Daoy (cell line): ENCODE measurements at places on chromosomes 6 and 20. TPM values are rescaled to one million over a fixed set of nuclear protein-coding genes. Genes with fewer than 3 reads are reported as not detected.

The KCNK5 gene
- 5.2 and 7.1 TPM in 2 replicates for total RNA-seq

The ITPA gene
- total RNA-seq: 102 and 106 TPM in 2 replicates

GRCh38 chr6:133724726-133725125 lies 164.2 kb upstream of the TCF21 start:
- peak; percentile 6 for DNase-seq

The ID4 gene
- 2.1 and 3.0 TPM in 2 replicates for total RNA-seq

GRCh38 chr6:119215885-119216590 lies 133.5 kb downstream of the MAN1A1 start:
- DNase-seq: no peak

The MLN gene
- not detected in 2 replicates for total RNA-seq

DNA sequence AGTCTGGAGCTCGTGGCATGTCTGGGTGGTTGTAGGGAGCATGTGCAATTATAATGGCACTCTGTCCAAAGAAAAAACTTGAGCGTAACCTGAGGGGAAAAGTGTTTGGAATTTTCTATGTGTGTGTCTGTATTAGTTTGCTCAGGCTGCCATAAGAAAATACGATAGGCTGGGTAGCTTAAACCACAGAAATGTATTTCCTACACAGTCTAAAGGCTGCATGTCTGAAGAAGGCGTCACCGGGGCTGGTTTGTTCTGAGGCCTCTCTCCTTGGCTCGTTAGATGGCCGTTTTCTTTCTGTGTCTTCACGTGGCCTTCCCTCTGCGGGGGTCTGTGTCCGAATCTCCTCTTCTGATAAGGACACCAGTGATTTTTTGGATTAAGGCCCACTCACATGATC lies 59.0 kb downstream of the IGF2R start:
- DNase-seq: no peak

DNA sequence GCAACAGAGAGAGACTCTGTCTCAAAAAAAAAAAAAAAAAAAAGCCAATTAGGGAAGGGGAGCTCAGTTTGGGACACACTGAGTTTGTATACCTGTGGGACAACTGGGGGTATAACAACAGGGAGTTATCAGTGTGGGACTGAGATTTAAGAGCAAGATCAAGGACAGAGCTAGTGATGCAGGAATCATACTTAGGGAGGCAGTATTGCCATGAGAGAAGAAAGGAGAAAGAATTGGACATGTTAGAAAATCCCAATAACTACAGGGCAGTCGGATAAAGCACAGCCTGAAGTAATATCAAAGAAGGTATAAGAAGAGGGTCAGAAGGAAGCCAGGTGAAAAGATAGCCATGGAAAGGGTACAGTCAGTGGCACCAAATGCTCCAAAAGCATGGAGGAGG lies 121.2 kb downstream of the PTPRT start:
- DNase-seq: no peak

- no peak for DNase-seq
Measured at GRCh38 chr6:149093643-149094042, 223.9 kb upstream of the TAB2 start.

The KHDC1L gene
- 0.83 TPM in 1 of 2 replicates, not detected in the other for total RNA-seq

GRCh38 chr20:63895202-63895951 lies 451 bp downstream of the DNAJC5 start:
- no peak for DNase-seq

GRCh38 chr6:21596145-21596948 lies 2.8 kb downstream of the SOX4 start:
- DNase-seq: peak; percentile 77

The CEP57L1 gene
- total RNA-seq: 25.3 and 40.3 TPM in 2 replicates

GRCh38 chr6:43947860-43948259 lies 177.8 kb downstream of the VEGFA start:
- no peak for DNase-seq

- DNase-seq: no peak
Measured at GRCh38 chr20:33521461-33521860, 31.6 kb downstream of the CBFA2T2 start.

The TXLNB gene
- 0.11 TPM in 1 of 2 replicates, not detected in the other for total RNA-seq

DNA sequence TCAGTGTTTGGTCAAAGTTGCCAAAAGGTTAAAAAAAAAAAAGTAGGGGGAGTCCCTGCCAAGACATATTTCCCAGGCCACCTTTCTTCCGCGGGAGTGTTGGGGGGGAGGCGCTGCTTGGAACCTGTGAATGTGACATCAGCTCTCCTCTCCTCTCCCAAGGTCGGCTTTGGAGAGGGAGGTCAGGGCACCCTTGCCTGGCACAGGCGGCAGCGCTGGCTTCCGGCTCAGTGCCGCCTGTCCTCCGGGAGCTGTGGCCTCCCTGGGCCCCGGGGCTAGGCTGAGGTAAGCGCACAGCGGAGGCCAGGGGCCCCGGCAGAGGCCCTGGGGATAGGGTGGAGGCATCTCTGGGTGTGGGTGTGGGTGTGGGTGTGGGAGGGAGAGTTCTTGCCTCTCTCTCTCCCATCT lies 1.9 kb upstream of the EDN1 start:
- no peak for DNase-seq

The SLC17A1 gene
- total RNA-seq: not detected in 2 replicates

DNA sequence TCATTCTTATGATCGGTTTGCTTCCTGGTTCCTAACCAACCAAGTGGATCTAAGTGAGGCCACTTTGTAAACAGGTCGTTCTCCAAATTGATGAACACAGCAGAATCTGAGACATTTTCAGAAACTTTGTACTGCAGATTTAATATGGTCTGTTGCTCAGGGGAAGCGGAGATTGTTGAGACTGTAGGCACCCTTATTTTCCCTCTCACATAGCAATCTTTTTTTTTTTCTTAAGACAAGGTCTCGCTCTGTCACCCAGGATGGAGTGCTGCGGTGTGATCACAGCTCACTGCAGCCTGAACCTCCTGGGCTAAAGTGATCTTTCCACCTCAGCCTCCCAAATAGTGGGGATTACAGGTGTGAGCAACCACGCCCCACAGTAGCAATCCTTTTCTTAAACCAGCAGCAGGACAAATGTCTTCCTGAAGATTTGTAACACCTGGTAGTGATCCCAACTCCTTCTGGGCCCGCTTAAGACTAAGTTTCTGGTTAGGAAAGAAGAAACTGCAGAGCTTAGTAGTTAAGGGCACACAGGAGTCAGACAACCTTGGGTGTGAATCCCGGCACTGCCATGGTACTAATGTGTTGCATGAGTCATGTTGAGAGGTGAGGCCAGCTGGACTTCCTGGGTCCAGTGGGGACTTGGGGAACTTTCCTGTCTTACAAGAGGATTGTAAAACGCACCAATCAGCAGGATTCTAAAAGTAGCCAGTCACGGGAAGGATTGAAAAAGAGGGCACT lies 48.4 kb upstream of the EZR start:
- no peak for DNase-seq

DNA sequence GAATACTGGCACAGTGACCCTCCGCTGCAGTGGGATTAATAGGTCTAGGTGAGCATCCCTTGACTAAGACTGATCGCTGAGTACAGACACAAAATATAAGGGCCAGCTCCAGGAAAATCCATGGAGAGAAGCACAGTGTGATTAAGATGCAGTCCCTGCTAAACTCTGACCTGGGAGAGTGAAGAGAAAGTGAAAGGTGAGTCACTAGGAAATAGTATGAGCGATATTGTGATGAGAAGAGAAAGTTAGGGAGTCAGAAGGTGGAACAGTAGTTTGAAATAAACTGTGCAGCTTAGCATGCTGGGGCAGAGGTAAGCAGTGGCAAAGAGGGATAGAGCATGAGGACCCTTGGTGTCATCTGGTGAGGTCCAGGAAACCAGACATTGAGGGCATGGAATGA lies 278.6 kb upstream of the MAP3K7 start:
- DNase-seq: no peak

DNA sequence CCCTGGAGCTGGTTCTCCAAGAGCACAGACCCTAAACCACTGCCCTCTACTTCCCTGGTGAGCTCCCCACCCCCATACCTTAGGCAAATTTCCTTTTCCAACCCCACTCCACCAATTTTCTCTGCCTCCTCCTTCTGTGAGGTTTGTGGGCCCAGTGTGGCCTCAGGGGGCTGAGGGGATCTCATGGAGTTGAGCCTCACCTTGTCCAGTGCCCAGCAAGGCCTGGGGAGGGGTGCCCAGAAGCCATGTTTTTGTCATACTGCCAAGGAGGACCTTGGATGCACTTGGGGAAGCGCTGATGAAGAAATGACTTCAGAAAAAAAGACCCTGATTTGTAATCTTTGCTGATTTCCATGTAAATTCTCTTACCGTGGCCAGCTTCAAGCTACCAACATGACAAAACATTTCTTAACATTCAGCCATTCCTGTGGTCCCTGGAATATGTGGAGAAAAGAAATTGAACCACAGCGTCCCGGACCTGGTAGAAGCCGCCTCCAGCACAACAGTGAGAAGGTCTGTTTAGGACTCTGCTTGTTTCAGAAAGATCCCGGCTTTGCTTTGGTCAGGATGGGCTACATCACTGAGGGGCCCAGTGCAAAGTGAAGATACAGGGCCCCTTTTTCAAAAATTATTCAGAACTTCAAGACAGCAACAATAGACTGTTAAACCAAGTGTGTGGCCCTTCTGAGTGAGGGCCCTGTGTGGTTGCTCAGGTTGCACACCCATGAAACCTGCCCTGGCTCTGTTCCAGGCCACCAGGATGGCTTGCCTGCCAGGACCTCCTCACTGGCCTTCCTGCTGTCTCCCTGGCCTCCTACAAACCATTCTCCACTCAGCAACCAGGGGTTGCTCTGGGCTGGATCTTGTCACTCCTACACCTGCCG lies 52.5 kb downstream of the CHMP4B start:
- no peak for DNase-seq

GRCh38 chr20:48064929-48065328 lies 279.6 kb upstream of the SULF2 start:
- no peak for DNase-seq

DNA sequence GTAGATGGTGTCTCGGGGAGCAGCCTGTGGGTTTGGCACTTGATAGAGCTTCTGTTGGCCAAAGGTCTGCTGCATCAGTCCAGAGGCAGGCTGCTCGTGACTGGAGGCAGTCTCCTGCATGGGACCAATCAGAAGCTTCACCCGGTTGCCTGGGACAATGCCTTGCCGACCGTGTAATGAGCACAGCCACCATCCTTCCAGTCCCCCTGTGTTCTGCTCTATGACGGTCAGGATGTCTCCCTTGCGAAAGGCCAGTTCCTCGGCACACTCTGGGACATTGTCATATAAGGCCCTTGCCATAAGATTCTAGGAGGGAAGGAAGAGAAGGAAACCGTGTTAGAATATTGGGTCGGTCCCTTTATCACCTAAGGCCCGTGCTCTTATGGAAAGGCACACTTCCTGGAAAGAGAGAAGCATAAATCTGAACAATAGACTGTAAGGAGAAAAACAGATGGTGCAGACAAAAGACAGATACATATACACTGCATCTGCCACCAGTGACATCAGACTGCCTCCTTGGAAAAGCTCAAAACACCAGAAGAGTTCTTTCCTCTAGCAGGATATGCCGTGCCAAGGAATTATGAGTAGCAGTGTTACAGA lies 18.9 kb downstream of the NEDD9 start:
- no peak for DNase-seq

GRCh38 chr6:21937466-21937865 lies 343.9 kb downstream of the SOX4 start:
- DNase-seq: no peak

The TMEM244 gene
- total RNA-seq: 2.7 TPM in 1 of 2 replicates, not detected in the other

GRCh38 chr6:44431118-44431725 lies 43.7 kb downstream of the CDC5L start:
- peak; percentile 61 for DNase-seq

The C6orf118 gene
- total RNA-seq: 0.51 TPM in 1 of 2 replicates, not detected in the other

The CCDC170 gene
- total RNA-seq: not detected in 2 replicates

The TREM2 gene
- total RNA-seq: not detected in 2 replicates

The PTCHD4 gene
- total RNA-seq: not detected in 2 replicates

The ZBTB46 gene
- 3.4 and 3.5 TPM in 2 replicates for total RNA-seq

GRCh38 chr6:25359891-25360290 lies 80.7 kb downstream of the CARMIL1 start:
- DNase-seq: no peak

- DNase-seq: no peak
Measured at GRCh38 chr6:24907919-24908649, 27.7 kb downstream of the RIPOR2 start.

DNA sequence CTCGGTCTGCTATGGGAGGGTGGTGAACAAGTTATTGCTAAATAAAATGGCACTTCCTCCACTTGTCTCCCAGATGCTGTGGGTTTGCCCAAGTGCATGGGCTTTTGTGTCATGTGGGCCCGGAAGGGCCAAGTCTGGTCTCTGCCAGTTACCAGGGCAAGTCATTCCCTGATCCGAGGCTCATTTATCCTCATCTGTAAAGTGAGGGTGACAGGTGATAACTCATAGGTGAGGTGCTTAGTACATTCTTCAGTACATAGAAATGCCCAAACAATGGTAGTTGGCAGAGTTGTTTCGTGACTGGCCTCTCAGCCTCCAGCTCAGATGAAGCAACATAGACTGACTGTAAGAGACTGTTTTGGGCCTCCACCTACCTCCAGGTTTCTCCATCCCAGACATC lies 2.0 kb upstream of the MUCL3 start:
- DNase-seq: no peak
